ENCODE measurements at places on chromosomes 5 and 9.
A peak's percentile ranks its signal among the peaks of the same experiment; 100 is the strongest.

DNA sequence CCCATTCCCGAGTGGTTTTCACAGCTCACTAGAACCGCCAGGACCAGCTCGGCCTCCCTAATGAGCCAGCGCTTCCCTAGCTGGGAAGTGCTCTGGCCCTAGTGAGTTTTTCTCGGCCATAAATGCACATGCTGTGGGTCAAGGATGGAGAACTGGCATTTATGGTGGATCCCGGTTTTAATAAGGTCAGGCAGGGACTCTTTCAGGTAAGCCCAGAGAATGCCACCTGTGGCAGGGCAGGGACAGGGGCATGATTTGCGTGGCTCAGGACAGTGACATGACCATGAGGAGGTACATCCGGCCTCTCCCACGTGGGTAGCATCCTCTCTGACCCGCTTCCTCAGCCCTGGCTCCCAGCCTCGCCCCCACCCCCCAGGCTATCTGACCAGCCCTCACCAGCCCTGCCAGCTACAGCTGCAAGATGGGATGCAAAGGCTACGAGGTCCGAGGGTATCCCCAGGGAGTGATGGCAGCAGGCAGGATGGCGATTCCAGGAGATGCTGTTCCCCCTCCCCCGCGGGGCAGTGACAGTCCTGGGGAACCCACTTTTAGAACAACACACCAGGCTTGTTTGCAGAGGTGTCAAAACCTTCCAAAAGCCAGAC is 60.3 kb upstream of the ADAMTS2 start:
- DNase-seq: no peak

GRCh38 chr5:110807169-110807568 is 68.4 kb downstream of the SLC25A46 start:
- peak; percentile 5 for DNase-seq

DNA sequence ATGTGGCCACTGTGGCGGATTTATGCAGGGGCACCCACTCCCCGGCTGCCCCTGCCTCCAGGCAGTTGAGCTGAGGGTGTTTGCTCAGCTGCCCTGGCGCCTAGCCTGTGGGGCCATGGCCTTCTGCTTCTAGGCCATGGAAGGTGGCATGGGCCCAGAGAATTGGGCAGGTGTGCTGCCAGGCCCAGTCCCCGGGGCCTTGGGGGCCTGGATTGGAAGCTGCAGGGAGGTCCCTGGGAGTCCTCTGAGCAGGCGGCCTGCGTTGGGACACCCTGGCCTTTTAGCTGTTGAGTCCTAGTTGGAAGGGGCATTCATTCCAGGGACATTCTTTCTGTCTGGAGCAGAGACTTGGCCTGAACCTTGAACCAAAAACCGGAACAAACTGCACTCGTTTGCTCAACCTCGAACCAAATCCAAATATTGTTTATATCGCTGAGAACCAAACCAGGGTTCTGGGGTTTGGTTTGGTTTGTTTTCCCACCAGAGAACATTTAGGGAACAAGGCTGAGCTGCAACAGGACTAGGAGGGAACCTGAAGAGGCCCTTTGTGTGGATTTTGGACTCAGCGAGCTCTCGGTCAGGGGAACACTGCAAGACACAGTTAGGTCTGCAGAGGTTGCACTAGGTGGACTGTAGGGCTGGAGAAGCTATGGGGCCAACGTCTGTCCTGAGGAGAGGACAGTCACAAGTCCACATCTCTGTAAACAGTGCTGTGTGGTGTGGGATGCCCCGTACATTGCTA is 116.8 kb downstream of the BOD1 start:
- no peak for DNase-seq

DNA sequence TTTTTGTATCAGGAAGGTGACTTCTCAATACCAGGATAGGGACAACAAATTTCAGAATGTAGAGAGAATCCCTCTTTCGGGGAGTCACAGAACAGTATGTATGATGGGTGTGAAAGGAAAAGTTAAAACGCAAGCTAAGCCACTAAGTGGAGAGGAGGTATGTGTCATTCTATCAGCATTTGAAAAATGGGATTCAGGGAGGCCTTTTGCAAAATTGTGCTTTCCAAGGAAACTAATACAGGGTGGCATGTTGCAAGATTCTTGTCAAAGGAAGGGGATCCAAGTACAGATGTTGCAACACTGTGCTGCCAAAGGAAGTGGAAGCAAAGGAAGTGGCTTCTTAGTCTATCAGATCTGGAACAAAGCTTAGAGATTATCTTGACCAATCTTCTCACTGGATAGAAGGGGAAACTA is 12.6 kb upstream of the TNIP1 start:
- DNase-seq: no peak

DNA sequence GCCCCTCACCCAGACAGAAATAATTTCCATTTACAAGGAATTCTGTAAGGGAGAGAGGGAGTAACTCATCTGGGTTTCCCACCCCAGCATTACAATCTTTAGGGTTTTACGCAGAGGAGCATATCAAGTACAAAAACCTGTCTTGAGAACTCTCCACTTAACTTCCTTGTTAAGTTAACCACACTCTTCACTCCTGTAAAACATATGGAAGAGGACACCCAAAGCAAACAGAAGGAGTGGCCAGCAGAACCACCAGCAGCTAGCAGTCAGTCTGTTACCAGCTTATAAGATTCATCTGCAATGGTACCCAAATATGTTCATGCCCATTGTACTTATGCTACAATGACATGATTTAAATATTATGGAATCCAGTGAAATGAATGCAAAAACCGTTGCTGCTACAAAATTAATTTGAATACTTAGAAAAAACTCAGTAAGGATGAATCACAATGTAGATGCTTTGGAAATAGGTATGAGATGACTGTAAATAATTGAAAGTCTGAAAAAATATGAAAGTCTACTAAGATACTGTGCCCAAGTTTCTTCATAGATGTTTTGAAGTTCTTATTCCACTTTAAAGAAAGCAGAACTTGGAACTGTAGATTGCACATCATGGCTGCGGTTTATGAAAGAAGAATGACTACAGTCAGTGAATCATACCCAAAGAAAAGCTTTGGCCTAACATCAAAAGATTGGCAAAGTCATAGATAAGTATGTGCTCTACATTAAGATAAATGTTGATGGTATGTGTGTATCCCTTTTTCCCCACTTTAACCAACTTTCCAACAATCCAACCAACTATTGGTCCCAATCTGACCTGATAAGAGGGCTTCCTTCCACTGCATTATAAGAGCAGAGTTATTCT is 233.6 kb downstream of the ACTL7B start:
- no peak for DNase-seq

DNA sequence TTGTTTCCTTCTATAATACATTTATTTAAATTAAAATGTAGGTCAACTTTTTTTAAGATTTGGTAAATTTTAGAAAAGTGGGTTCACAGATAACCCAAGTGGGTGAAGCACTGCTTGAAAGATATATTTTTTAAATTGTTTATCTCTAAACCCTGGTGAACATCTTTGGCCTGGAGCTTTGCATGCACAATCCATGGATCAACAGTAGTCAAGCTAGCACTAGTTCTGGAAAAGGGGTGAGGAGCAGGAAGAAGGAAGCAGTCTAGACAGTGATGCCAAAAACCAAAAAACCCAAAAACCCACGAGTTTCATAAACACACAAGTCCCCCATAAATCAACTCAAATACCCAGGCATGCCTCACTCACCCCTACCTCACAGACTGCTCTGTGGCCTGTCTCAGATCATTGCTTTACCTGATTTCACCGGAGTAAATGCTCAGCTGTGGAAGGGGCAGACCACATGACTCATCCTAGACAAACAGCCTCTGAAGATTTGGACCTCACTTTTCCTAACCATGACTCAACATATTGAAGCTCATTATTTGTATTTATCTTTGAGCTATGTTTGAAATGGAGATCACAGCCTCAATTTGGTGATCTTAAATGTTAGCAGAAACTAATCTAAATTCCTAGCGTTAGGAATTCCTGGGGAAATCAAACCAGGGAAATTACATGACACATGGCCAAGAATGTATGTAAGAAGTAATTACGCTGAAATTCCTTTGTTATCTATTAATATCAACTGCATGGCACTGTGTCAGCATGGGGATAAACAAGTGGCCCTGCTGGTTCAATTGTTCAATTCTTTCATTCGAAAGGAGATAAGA is 149.6 kb downstream of the ZNF608 start:
- no peak for DNase-seq

GRCh38 chr5:101346906-101347305 is 443.8 kb upstream of the ST8SIA4 start:
- no peak for DNase-seq

DNA sequence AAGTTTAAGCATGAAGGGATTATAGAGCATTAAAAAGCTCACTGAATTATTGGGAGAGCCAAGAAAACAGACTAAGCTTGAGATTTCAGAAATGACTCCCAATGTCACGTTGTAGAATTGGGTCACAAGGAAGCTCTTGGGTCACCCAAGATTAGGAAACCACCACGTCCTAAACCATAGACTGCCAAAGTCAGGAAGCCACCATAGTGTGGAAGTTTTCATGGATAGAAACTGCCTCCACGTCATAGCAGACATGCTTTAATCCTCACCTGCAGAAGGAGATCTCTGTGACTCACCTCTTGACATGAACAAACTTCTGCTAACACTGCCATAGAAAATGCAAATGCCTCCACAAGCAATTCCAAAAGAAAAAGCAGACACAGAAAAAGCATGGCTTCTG is 106.3 kb downstream of the SLC1A3 start:
- no peak for DNase-seq

Data from posterior cingulate gyrus (tissue), 11 donors.